ENCODE measurements at places on chromosomes 6 and 20.

GRCh38 chr6:129843573-129843972 lies 17.5 kb downstream of the TMEM244 start:
- no peak for DNase-seq

DNA sequence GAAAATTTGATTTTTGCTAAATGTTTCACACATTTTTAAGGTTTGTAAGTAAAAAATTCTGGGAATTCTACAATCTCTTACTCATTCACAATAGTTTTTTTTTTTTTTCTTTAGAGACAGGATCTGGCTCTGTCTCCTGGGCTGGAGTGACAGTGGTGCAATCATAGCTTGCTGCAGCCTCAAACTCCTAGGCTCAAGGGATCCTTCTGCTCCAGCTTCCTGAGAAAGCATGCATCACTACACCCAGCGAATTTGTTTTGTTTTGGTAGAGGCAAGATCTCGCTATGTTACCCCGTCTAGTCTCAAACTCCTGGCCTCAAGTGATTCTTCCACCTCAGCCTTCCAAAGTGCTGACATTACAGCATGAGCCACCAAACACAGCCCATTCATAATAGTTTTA lies 232.8 kb downstream of the GJA1 start:
- DNase-seq: no peak

DNA sequence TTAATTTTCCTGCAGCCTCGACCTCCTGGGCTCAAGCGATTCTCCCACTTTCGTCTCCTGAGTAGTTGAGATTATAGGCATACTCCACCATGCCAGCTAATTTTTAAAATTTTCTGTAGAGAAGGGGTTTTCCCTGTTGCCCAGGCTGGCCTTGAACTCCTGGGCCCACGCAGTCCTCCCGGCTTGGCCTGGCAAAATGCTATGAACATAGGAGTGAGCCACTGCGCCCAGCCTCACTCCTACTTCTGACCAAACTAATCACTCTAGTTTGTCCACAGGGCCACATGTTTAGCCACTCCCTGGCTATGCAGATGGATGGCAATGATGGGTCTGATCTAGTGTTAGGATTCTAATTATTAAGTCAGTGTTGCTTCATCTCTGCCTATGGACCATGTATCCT lies 31.9 kb upstream of the RPN2 start:
- no peak for DNase-seq

- peak; percentile 75 for DNase-seq
Measured at GRCh38 chr6:153167061-153167891, 36.2 kb upstream of the RGS17 start.

DNA sequence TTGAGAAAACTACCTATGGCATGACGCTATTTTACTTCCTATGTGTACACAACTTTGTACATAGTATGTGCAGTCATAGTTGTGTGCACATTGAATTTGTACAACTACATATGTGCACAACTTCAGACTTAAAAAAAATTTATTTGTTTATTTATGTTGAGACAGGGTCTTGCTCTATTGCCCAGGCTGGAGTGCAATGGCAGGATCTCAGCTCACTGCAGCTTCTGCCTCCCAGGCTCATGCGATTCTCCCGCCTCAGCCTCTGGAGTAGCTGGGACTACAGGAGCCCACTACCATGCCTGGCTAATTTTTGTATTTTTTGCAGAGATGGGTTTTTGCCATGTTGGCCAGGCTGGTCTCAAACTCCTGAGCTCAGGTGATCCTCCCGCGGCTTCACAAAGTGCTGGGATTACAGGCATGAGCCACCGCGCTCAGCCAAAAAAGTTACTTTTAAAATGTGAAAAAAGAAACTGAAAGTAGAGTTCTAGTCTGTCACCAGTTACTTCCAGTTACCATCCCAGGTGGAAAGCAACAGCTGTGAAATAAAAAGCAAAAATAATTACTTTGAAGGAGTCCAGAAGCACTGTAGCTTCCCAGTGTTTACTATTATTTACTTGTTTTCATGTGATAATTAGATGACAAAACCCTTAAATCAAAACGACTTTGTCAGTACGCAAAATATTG lies 1.7 kb upstream of the ZKSCAN8 start:
- DNase-seq: no peak

GRCh38 chr6:168581706-168582105 lies 140.7 kb downstream of the SMOC2 start:
- no peak for DNase-seq

- no peak for DNase-seq
Measured at GRCh38 chr20:20772497-20773085, 60.1 kb upstream of the RALGAPA2 start.

DNA sequence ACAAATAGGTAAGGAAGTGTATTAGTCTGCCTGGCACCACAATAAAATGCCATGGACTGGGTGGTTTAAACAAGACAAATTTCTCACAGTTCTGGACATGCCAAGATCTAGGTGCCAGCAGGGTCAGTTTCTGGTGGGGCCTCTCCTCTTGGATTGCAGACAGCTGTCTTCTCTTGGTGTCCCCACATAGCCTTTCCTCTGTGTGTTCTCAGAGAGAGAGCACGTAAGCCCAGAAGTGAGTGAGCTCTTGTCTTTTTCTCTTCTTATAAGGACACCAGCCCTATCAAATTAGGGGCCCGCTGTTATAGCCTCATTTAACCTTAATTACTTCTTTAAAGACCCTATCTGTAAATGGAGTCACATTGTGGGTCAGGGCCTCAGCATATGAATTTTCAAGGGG lies 28.3 kb downstream of the SMPDL3A start:
- DNase-seq: no peak
